ENCODE measurements at places on chromosomes 7 and 10.

GRCh38 chr7:30238721-30239441, 45.5 kb upstream of the ZNRF2 start:
- peak; percentile 33 for DNase-seq

GRCh38 chr7:27204851-27205322, 5.0 kb upstream of the HOXA13 start:
- no peak for DNase-seq

DNA sequence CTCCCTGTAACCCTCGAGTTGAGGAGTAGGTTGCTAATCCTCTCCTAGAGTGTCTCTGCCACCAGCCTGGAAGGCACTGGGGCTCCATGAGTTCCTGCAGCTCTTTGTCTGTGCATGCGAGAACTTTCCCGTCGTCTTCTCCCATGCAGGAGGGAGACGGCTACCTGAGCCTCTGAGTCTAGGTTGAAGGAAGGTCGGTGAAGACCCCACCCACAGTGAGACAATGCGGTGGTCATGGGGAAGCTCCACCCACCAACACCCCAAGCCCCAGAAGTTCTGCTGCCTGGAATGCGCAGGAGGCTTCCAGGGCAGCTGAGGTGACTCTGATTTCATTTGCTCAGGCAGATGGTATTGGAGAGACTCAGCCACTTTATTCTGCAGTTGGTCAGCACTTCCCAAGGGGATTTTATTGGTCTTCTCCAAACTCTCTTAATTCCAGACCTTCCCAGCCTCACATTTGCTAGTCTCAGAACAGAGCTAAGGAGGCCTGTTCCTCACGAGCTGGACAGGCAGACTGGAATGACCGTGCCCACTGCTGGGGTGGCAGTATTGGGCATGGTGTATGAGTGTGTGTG, 36.5 kb downstream of the PTPRE start:
- DNase-seq: no peak

- no peak for DNase-seq
Measured at GRCh38 chr10:17512341-17513001, 58.1 kb upstream of the ST8SIA6 start.

- no peak for DNase-seq
Measured at GRCh38 chr10:29007748-29008610, 280.9 kb upstream of the LYZL1 start.

- no peak for DNase-seq
Measured at GRCh38 chr10:43708262-43708661, 59.6 kb upstream of the ZNF32 start.

- DNase-seq: peak; percentile 5
Measured at GRCh38 chr10:122267849-122268737, 3.0 kb upstream of the BTBD16 start.

All from stimulated activated CD8-positive, alpha-beta memory T cell treated with anti-CD3 and anti-CD28 coated beads, Interleukin-7, amount 100 ng/mL, for 48 hours (primary cell).